Memory B cell (primary cell): ENCODE measurements at places on chromosomes 12 and 14.

DNA sequence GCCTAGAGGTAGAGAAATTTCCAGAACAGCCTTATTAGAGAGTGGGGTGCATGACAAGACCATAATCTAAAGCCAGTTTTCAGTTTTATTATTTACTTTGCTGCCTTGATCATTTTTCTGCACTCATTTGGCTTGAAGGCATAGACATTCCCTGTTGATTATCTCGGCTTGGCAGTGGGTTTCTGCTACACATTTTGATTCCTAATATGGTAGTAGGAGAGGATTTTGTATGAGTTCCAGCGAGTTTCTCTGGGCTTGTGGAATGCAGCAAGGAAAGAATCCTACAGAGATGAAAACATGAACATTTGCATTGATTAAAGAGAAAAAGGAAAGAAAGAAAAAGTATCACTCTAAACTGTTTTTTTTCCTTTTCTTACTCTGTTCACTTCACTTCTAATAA lies 281.2 kb downstream of the PAWR start:
- DNase-seq = no peak

GRCh38 chr14:61598980-61599379 lies 96.3 kb upstream of the HIF1A start:
- DNase-seq = no peak

- peak; percentile 35 for DNase-seq
Measured at GRCh38 chr12:8914716-8915526, 612 bp downstream of the PHC1 start.

DNA sequence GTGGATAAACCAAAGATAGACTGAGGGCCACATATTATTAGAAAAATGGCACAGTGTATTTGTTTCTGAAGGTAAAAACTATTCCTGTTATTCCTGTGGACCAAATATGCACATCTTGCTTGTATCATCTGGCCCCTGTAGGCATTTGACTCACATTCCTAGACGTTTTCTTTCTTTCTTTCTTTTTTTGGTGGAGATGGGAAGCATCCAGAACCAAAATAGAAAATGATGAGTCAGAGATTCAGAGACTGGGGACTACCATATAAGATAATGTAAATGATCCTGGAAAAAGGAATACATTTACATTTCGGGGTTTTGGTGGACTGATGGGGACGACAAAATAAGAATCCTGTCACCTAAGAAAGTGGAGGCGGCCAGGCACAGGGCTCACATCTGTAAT lies 24.2 kb downstream of the TRIM9 start:
- DNase-seq = no peak
